Ovary (tissue), 10 donors: ENCODE measurements at places on chromosomes 16 and 17. TPM values are rescaled to one million over a fixed set of nuclear protein-coding genes. Genes with fewer than 3 reads are reported as not detected.

DNA sequence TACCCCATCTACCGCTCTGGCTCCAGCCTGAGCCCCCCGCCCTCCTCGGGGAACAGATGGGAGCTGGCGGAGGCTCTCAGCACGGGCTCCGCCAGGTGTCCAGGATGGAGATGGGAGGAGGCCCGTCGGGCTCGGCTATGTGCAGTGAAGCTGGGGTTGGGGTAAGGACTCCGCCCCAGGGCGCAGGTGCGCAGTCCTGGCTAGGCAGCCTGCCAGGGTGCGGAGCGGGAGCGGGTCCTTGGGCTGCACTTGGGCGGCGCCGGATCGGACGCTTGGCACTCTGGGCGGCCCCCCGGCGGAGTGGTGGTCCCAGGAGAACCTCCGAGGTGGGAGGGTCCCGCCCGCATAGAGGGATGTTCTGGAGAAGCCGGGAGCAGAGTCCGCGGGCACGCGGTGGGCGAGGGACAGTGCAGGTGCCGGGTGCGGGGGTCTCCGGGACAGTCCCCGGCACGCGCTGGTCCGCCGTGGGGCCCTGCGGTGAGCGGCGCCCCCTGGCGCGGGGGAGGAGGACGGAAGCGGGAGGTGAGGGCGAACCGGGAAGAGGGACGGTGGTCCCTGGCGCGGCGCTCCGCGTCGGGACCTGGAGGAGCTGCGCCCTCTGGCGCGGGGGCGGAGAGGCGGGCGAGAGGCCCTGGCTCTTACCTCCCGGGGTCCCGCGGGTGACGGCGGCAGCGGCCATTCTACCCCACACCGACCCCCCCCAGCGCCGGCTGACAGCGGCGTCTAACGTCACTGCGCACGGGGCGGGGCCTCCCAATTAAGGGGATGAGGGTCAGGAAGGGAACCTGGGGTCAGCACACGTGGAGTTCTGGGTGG lies at the start of gene CAMTA2:
TSS of gene CAMTA2 (minus strand) at position 725 of the 816 bp plus-strand sequence. CDS start 1,453 bp downstream, outside the sequence.
- H3K27ac ChIP-seq: peak within 1 kb of the TSS; percentile 95
- peaks cover 11% of the 10 kb centered on the region for H3K4me1 ChIP-seq
- peak within 1 kb of the TSS; percentile 51 for H3K4me3 ChIP-seq
- H3K27me3 ChIP-seq: no peaks in the 10 kb centered on the region
- peak; percentile 90 for DNase-seq
- H3K36me3 ChIP-seq: no peaks in the 10 kb centered on the region

DNA sequence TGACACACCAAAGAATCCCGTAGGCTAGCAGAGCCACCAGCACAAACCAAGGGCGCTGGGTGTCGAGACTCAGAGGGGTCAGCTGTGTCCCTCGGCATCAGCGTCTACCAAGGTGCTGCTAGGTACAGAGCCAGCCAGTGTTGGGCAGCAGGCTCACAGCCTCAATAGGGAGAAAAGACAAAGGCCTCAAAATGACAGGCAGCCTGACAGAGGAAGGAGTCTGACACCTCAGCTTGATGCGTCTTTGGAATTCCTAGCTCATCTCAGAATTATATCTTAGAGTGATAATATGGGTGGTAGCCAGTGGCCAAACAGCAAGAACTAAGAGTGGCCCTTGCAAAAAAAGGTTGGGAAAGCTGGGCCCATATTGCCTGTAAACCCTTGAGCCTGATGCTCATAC lies 45.9 kb downstream of the HS3ST3B1 start:
- no peak for DNase-seq
- no peaks in the 10 kb centered on the region for H3K27me3 ChIP-seq
- no peak overlapping the region for H3K4me3 ChIP-seq
- no peak overlapping the region for H3K27ac ChIP-seq

- no peaks in the 10 kb centered on the region for H3K36me3 ChIP-seq
- H3K27ac ChIP-seq: no peak overlapping the region
- H3K27me3 ChIP-seq: no peaks in the 10 kb centered on the region
- no peaks in the 10 kb centered on the region for H3K4me1 ChIP-seq
Observed at GRCh38 chr17:9247401-9247938, 226.2 kb downstream of the NTN1 start.

GRCh38 chr17:82003411-82004381 lies 19.0 kb downstream of the CENPX start:
- H3K27ac ChIP-seq: no peak overlapping the region
- DNase-seq: peak; percentile 68
- H3K27me3 ChIP-seq: no peaks in the 10 kb centered on the region
- no peaks in the 10 kb centered on the region for H3K36me3 ChIP-seq
- peaks cover 7% of the 10 kb centered on the region for H3K4me1 ChIP-seq

KCNJ2 gene
- 1.3 TPM for total RNA-seq

CPNE7 gene
- total RNA-seq: 0.73 TPM

- H3K4me3 ChIP-seq: peak within 1 kb of the TSS; percentile 29
- no peak within 1 kb of the TSS for H3K27ac ChIP-seq
- H3K4me1 ChIP-seq: no peaks in the 10 kb centered on the region
Observed at GRCh38 chr16:2196162-2196980, at the start of gene CASKIN1. Gene CASKIN1 (minus strand): TSS chr16:2196605. CDS start chr16:2196432, 173 bp downstream.

- no peak overlapping the region for H3K4me3 ChIP-seq
- peaks cover 24% of the 10 kb centered on the region for H3K4me1 ChIP-seq
- no peak overlapping the region for H3K27ac ChIP-seq
- no peaks in the 10 kb centered on the region for H3K27me3 ChIP-seq
Observed at GRCh38 chr17:50037321-50038107, 18.4 kb upstream of the ITGA3 start.

DNA sequence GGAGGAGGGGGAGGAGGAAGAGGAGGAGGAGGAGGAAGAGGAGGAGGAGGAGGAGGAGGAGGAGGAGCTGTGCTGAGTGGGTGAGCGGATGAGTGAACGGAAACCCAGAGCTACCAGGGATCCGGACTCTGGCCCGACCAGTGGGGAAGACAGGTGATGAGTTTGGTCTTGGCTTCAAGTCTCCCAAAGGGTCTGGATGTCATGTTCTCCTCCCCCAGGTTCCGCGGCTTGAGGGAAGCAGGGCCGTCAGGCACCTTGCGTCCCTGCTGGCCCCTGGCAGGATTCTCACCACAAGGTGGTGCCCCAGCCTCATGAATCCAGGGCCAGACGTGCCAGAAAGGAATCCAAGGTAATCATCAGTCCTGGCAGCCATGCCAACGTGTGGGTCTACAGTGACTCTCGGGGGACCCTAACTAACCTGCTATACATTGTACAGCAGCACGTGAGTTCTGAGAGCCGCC lies 13.5 kb upstream of the ABAT start:
- DNase-seq: peak; percentile 78
- no peak overlapping the region for H3K27ac ChIP-seq
- no peaks in the 10 kb centered on the region for H3K27me3 ChIP-seq
- no peaks in the 10 kb centered on the region for H3K36me3 ChIP-seq
- no peak overlapping the region for H3K4me3 ChIP-seq
- no peaks in the 10 kb centered on the region for H3K4me1 ChIP-seq
